ENCODE measurements at places on chromosomes 2 and 18. TPM values are rescaled to one million over a fixed set of nuclear protein-coding genes. Genes with fewer than 3 reads are reported as not detected.
A peak's percentile ranks its signal among the peaks of the same experiment; 100 is the strongest.

ASIC4 gene
- polyA plus RNA-seq: 19.0 TPM

TTC32 gene
- 71.4 TPM for polyA plus RNA-seq

DNA sequence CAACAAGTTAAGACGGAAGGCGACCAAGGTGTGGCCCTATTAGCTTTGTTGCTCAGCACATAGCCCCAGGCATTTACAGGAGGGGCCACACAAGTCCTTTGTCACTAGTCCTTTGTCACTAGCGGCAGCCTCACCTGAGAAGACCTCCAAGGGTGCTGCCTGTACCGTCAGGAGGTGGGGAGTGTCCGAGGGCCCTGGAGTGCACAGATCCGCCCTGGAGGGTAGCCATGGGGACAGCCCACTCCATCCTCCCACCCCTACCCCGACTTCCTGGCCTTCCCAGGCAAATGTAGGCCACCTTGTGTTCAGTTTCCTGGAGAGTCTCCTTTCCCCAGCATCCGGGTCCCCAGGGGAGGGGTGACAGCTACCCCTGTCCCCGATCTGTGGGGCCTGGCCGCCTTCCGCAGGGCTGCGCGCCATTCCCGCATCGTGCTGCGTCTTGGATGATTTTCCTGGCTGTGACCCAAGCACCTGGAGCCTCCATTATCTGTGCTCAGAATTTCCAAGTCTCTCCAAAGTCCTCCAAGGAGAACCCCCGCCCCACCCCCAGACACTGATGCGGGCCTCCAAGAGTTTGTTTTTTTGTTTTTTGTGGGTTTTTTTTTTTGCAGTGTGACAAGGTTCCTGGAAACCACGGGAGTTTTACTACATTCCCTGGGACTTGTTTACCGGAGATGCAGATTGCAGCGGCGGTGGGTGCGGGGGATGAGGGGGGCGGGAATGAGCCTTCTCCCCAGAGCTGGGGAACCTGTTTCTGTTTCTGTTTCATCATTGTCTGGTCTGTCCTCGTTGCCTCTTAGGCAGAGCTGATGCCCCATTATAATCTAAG, 28.6 kb downstream of the TEX44 start:
- no peak overlapping the region for H3K4me3 ChIP-seq
- H3K36me3 ChIP-seq: no peaks in the 10 kb centered on the region
- H3K4me1 ChIP-seq: no peaks in the 10 kb centered on the region
- DNase-seq: no peak

DNA sequence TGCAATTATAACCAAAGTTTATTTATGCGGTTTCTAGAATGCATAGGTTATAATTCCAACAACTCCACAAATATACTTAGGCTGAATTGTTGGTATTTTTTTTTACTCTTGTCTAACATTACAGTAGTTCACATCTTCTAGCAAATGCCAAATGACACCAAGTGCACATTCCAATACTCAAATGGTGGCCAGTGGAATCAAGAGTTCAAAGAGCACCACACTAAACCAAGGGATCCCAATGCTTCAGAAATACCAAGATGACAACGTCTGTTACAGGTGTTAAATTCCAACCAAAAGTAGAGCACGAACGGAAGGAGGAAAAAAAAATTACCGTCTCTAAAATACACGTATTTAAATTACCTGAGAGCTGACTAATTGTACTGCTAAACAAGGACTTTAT, 136.2 kb downstream of the TMEM247 start:
- peak overlapping the region; percentile 86 for H3K4me3 ChIP-seq
- H3K4me1 ChIP-seq: peaks cover 12% of the 10 kb centered on the region
- DNase-seq: no peak
- H3K27ac ChIP-seq: peak overlapping the region; percentile 89

GRCh38 chr2:121727950-121728349, 8.7 kb downstream of the NIFK start:
- H3K27ac ChIP-seq: no peak overlapping the region
- peaks cover 64% of the 10 kb centered on the region for H3K36me3 ChIP-seq
- no peak overlapping the region for H3K4me3 ChIP-seq
- H3K4me1 ChIP-seq: peaks cover 6% of the 10 kb centered on the region
- no peaks in the 10 kb centered on the region for H3K27me3 ChIP-seq

DNA sequence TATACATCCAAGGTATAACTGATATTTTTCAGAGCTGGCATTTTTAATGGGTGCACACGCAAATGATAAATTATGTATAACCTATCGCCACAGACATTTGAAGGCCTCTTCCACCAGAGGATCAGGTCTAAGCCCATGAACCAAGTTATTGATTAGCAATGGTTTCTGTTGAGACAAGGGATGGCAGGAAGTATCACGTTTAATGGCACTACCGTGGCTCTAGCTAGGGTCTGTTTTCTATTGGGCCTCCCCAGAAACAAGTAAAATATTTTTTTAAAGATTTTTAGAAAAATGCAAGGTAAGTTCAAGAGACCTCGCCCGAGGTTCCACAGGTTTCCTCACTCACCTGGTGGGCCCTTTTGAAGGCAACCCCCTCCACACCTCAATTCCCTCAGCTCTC, 667 bp downstream of the GFPT1 start:
- peaks cover 5% of the 10 kb centered on the region for H3K36me3 ChIP-seq
- peaks cover 27% of the 10 kb centered on the region for H3K4me1 ChIP-seq
- H3K4me3 ChIP-seq: peak overlapping the region; percentile 94
- no peaks in the 10 kb centered on the region for H3K27me3 ChIP-seq

DNA sequence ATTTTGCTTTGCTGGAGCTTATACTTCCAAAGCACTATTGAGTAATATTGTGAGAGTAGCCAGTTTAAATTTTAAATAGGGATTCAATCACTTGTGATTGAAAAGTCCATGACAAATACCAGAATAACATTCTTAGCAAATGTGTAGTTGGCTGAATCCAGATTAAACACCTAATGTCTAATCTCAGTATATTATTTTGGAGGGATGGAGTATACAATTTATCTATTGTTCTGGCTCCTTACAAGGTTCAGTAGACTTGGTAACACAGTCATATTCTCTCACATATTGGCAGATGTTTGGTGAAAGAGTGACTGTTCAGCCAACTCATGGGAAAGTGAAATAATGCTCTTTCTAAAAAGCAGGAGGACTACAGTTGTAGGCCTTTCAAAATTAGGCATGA, 2.2 kb downstream of the UGT1A9 start:
- no peaks in the 10 kb centered on the region for H3K27me3 ChIP-seq
- no peak for DNase-seq
- H3K36me3 ChIP-seq: no peaks in the 10 kb centered on the region
- H3K27ac ChIP-seq: no peak overlapping the region
- H3K4me1 ChIP-seq: no peaks in the 10 kb centered on the region
- H3K4me3 ChIP-seq: no peak overlapping the region

GRCh38 chr18:69882965-69883668, 64.6 kb downstream of the CD226 start:
- H3K4me3 ChIP-seq: no peak overlapping the region
- no peaks in the 10 kb centered on the region for H3K36me3 ChIP-seq
- no peaks in the 10 kb centered on the region for H3K27me3 ChIP-seq

DNA sequence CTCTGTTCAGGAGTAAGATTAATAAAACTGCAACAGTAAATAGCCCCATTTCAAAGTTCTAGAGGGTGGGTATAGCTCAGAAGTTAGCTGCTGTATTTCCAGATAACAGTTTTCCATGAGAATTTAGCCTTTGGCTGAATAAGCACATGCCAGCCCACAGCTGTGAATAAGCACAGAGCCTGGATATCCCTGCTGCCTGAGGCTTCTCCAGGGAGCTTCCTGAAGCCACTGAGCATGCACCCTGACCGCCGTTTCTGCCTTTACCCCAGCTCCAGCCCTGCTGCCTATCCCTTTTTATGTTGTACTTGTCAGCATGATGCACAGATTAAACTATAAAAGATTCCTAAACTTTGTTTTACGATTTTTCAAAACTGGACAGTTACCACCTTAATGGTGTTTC, 85.3 kb downstream of the FEZ2 start:
- H3K36me3 ChIP-seq: no peaks in the 10 kb centered on the region
- no peaks in the 10 kb centered on the region for H3K4me1 ChIP-seq
- no peak overlapping the region for H3K4me3 ChIP-seq
- DNase-seq: no peak
- H3K27ac ChIP-seq: no peak overlapping the region

GRCh38 chr18:79918615-79919011, 32.8 kb downstream of the SLC66A2 start:
- H3K4me1 ChIP-seq: no peaks in the 10 kb centered on the region
- no peaks in the 10 kb centered on the region for H3K27me3 ChIP-seq
- no peak overlapping the region for H3K27ac ChIP-seq
- H3K4me3 ChIP-seq: no peak overlapping the region
- H3K36me3 ChIP-seq: no peaks in the 10 kb centered on the region

DNA sequence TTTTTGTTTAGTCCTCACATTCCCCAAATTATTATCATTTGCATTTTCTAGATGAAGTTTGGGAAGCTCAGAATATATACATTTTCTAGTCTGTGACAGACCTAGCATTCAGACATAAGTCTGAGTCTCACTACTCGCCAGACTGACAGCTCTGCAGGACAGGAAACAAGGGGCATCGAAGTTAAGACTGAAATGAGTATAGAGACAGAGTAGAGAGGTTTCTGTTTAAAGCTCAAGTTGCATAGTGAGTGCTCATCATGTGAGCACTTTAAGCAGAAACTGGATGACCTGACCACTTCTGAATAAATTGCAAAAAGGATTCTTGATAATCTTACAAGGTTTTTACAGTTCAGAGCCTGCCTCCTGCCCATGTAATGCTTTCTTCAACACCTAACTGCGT, 1.1 kb downstream of the HADHB start:
- H3K4me3 ChIP-seq: peak overlapping the region; percentile 82
- peak overlapping the region; percentile 95 for H3K27ac ChIP-seq

DNA sequence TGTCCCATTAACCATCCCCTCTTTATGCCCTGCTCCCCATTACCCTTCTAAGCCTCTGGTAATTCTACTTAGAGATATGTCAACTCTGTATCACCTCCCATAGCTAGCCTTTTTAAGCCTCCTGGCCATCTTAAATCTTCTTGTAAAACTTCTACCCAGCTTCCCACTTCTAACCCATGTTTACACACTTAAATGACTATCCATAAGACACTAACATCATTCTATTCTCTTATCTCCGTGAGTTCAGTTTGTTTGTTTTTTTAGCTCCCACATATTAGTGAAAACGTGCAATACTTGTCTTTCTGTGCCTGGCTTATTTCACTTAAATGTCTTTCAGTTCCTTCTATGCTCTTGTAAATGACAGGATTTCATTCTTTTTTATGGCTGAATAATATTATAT, 42.4 kb downstream of the RAB3GAP1 start:
- no peaks in the 10 kb centered on the region for H3K4me1 ChIP-seq
- H3K27ac ChIP-seq: no peak overlapping the region
- H3K27me3 ChIP-seq: no peaks in the 10 kb centered on the region
- no peak for DNase-seq
- H3K36me3 ChIP-seq: peaks cover 38% of the 10 kb centered on the region
- no peak overlapping the region for H3K4me3 ChIP-seq

DNA sequence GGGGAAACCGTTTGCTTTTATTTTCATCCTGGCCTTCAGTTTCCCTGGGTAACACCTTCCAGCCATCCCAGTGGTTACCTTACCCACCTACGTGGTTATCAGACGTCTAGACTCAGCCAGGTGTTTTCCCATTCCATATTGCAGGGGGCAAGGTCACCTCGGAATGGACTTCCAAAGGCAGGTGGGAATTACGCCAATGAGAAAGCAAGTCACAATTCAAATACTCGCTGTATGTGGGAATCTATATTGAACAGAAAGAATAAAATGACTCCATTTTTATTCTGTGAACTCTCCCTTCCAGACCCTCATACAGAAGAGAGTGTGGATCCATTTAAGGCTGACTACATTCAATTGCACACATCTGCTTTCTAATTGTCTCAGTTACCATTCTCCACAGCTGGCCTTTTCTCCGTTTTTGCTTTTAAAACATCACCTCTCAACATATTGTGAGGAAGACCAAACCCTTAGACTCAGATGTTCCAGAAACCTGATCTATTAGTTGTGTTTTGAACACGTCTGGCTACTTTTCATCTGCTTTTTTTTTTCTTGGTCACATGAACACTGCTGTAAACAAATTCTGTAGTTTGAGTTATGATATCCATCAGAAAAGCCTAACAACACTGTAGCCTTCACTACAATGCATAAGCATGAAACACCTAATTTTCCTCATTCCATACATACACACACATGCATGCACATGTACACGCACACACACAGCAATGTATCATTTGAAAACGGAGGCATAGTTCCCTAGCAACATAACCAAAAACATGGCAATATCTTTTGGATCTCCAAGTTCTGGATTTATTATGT, 59.8 kb downstream of the BCL2 start:
- no peaks in the 10 kb centered on the region for H3K4me1 ChIP-seq
- H3K4me3 ChIP-seq: no peak overlapping the region
- H3K36me3 ChIP-seq: no peaks in the 10 kb centered on the region
- DNase-seq: no peak
- no peak overlapping the region for H3K27ac ChIP-seq

- no peaks in the 10 kb centered on the region for H3K27me3 ChIP-seq
- no peak overlapping the region for H3K27ac ChIP-seq
- no peak overlapping the region for H3K4me3 ChIP-seq
- no peaks in the 10 kb centered on the region for H3K36me3 ChIP-seq
These were observed 1389.1 kb upstream of the TMEFF2 start for GRCh38 chr2:193583638-193584400.

DNA sequence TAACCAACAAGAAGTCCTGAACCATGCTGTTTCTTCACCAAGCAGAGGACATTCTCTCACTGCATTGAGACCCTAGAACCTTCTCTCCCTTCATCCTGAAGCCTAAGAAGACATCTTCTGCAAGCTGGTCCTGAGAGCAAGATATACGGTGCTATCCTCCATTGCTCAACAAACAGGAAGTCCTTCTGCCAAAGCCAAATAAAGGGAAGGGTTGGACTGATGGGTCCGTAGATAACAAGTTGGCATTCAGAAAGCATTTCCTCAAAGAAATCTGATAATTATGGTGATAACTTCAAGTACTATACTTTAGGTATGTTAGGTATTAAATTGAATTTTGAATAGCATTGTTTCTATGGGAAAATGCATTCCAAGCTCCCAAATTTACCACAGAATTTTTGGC, 23.3 kb downstream of the GRB14 start:
- no peak overlapping the region for H3K4me3 ChIP-seq
- no peaks in the 10 kb centered on the region for H3K36me3 ChIP-seq
- no peaks in the 10 kb centered on the region for H3K27me3 ChIP-seq
- no peak overlapping the region for H3K27ac ChIP-seq
- DNase-seq: no peak
- no peaks in the 10 kb centered on the region for H3K4me1 ChIP-seq

DNA sequence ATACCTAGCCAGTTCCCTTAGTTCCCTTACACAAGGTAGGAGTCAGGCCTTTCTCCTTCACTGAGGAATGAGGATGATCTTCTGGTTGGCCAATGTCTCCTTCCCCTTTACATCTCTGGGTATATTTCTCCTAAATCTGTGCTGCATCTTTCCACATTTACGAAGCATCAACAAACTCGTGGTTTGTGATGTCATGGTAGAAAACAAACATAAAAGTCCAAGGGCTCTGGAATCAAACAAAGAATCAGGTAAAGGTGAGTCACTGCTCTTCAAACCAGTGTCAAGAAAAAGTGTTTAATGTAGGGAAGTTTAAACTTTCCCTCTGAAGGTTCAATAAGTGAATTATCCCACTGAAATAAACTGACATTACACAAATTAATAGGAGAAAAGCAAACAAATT, 122.9 kb downstream of the METTL8 start:
- no peak overlapping the region for H3K4me3 ChIP-seq
- H3K36me3 ChIP-seq: no peaks in the 10 kb centered on the region
- H3K4me1 ChIP-seq: no peaks in the 10 kb centered on the region
- H3K27ac ChIP-seq: no peak overlapping the region
- H3K27me3 ChIP-seq: no peaks in the 10 kb centered on the region
- no peak for DNase-seq
